ENCODE measurements at places on chromosomes 2 and 18. TPM values are rescaled to one million over a fixed set of nuclear protein-coding genes. Genes with fewer than 3 reads are reported as not detected.

- peak; percentile 14 for DNase-seq
Measured at GRCh38 chr2:121316986-121317385, 32.0 kb upstream of the TFCP2L1 start.

GRCh38 chr18:29191263-29191662, 1014.3 kb upstream of the CDH2 start:
- DNase-seq: no peak

DNA sequence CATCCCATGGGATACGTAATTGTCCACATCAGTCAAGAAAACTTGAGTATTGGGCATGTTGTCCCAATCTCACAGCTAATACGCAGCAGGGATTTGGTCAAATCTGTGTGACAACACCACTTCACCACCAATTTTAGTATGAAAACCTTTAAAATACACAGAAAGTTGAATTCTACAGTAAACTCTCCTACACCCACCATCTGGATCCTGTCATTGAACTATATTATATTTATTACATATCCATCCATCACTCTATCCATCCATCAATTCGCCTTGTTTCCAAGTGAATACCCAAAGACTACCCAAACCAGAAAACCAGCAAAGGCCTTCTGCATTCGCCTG, 846 bp upstream of the FKBP7 start:
- DNase-seq: no peak

DNA sequence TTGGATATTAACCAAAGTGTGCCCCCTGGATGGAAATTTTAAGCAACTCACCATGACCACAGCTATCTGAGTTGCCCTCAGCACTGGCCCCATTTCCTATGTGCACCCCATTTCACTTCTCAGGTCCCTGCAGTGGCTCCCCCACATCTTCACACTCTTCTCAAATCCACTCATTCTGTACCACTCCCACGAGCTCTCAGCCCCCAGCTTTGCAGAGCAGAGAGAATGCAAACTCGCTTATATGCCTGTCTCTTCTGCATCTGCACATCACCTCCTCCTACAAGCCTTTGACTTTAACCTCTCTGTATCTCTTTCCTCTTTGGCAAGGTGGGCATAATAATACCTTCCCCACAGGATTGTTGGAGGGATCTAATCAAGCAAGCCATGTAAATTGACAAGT, 46.2 kb downstream of the DPYSL5 start:
- DNase-seq: no peak

GRCh38 chr2:109210431-109211200, 81.6 kb downstream of the SH3RF3 start:
- DNase-seq: no peak

DNA sequence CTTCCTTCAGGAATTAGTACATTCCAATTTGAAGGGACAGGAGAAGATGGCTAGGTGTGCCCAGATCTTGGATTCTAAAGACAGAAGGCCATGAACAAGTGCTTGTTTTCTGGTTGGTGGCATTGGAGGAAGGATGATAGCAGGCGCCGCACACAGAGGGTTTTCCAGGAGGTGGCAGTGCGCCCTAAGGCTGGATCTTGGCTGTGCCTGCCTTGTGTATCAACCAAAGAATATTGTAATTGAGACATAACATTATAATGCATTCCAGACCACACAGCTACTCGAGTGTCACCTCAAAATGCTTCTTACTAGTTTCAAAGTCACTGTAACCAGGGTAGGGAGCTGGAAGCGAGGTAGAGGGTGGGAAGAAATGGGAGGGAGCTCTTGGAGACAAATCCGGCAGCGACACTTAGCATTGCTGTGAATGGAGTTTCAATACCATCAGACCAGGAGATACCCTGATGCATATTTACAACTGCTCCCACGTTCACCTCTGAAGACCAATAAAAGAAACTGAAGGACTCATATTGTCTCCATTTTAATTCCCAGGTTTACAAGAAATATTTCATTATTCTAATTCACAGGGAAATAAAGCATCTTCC, 42.5 kb downstream of the CPO start:
- DNase-seq: peak; percentile 58

DNA sequence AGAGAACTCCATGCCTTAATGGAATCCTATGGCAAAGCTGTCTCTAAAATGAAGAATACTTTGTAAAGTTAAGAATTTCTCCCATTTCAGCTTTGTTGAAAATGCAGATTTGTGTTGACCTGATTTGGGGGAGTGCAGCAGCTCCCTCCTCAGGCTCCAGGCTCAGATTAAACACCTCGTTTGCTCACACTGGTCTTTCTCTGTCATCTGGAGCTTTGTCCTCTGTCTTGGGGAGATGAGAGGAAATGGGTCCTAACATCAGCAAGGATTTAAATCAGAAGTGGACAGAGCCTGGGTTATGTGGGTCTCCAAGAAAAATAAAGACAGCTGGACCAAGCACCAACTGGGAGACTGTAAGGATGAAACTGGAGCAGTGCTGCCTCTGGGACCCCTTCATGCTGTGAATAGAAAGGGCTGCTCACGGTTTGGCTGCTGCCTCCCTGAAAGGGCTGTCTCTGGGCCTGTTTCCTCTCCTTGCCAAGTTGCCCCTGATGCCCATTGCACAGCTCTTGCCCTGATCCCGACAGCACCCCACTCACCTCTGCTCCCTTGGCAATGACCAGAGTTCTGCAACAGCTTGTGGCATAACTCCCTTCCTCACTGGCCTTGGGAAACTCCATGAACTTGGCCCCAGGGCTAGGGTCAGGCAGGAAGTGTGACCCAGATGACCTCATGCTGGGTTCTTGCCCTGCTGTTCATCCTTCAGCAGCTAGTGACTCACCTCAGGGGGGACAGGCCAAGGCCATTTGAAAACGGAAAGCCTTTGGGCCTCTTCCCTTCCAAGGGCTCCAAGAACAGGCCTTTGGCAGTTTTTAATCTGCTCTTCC, 197.2 kb downstream of the CYP26B1 start:
- DNase-seq: peak; percentile 84

- no peak for DNase-seq
Measured at GRCh38 chr2:158955842-158956365, 12.5 kb upstream of the TANC1 start.

GRCh38 chr18:57930476-57930875, 113.5 kb upstream of the NEDD4L start:
- no peak for DNase-seq

- DNase-seq: no peak
Measured at GRCh38 chr2:98507891-98508708, 63.4 kb downstream of the INPP4A start.

GRCh38 chr2:67451086-67451832, 54.1 kb downstream of the ETAA1 start:
- no peak for DNase-seq

DNA sequence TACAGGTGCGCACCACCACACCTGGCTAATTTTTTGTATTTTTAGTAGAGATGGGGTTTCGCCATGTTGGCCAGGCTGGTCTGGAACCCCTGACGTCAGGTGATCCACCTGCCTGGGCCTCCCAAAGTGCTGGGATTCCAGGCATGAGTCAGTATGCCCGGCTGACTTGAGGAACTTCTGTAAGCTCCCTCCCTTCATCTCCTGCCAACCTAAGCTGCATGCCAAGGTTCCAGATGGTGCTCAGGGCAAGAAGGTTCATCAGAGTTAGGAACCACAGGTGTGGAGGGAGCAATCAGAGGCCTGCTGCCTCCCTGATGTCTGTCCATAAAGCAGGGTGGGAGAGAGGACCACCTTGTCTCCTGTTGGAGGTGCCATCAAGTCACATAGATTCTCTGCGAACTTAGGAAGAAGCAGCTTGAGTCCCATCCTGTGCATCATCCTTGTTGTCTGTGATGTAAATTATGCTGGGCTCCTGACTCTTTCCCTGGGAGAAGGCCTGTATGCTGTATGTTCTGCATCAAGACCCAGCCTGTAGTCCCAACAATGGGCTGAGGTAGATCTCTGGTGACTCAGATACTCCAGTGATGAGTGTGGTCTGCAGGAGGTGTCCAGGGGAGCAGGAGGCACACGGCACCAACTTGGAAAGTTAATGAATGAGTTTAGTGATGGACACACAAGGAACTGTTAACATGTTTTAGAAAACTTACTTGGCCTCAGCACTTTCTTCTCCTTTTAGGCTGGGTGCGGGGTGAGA, 53.1 kb downstream of the TMEM17 start:
- no peak for DNase-seq

DNA sequence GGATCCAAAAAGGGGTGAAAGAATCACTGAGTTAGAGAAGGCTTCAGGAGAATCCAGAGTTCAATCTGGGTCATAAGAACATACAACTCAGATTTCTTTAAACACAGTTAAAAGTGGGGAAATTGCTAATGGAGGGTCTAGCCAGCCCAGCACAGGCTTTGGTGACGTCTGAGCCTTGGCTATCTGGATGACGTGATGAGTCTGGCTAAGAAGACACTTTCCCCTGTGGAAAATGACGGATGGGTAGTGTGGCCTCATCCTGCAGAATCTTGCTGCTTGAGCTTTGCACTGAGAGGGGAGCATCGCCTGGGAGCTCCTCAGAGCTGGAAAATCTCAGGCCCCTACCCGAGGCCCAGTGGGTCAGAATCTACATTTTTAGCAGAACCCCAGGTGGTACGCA, 19.2 kb downstream of the EDAR start:
- DNase-seq: no peak

DNA sequence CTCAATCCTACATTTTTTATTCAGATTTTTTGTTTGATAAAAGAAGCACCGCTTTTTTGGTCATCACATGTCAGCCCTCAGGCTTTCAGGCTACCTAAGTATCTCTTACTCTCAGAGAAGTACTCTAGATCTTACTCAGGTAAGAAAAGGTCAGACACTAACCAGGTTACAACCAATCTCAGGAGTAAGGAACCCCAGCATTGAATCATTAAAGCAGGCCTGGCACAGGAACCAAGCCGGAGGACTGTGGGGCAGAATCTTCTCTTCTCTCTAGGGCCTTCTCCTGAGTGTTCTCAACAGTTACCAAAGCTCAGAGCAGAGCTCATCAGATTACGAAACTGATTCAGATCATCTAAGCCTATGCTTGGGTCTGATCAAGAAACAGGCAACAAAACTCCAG, 28.2 kb downstream of the RBMS1 start:
- no peak for DNase-seq

DNA sequence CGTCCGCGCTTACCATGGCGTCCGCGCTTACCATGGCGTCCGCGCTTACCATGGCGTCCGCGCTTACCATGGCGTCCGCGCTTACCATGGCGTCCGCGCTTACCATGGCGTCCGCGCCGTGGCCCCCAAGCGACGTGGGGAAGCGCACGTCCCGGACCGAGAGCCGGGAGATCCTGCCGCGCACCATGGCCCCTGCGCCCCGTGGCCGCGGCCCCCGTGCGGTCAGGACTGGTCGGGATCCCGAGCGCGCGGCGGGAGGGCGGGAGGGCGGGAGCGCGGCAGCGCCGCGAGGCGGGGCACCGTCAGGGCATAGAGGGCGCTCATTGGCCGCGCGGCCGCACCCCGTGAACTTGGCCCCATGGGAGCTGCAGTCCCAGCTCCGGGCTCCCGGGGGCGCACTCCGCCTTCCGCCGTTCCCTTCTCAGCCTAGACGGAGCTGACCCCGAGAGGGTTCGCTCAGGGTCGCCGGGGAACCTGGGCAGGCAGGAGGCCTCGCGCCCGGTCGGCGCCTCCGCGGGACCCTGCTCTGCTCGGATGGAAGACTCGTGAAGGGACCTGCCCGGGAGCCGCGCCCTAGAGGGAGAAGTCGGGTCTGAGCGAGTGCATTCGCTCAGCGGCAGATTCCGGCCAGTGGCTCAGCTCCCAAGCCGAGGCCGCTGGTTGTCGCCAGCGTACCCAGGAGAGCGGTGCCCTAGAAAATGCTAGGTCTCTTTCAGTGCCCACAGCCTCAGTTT, at the start of gene ENOSF1:
ENOSF1 (minus strand) TSS at position 230 of the 734 bp plus-strand sequence; CDS start at position 187, 43 bp downstream.
- DNase-seq: peak; percentile 92

DNA sequence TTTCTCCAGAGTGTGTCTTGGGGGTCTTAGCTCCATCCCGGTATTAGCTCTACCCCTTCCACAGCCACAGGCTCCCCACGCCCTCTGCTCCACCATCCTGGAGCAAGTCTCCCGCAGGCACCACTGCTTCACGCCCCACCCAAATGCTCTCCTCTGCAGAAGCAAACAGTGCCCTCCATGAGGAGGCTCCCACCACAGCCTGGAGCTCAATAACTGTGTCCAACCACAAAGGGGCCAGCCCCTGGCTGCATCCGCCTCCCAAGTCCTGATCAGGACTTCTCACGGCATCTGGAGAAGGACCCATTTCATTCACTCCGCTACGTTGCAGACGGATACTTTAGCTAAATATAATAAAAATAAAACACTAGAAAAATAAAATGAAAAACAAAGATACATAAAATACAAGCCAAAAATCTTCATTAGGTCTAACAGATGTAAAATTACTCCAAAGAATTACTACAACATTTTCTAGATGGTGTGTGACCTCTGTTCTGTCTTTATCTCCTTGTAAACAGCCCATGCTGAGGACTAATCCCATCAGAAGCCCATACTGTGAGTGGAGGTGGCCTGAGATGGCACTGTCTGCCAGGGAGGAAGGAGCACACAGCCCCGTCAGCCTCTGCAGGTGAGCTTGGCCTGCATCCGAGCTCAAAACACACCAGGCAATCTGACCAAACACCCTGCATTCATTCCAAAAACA, 210.8 kb upstream of the RAB6C start:
- no peak for DNase-seq

DNA sequence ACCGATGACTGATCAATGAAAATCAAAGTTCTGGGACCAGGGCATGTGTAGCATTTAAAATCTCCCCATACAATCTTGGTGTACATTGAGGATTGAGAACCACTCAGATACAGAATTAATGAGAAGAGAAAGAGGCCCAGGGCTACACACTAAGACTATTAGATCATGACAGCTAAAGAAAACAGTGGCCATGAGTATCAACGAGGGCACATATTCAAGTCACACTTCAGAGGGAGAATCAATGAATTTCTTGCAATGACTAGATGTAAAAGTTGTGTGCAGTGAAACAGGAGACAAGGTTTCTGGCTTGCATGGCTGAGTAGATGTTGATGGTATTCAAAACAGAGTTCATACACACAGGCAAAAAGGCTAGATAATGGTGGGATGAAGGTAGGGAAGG, 29.1 kb downstream of the METTL8 start:
- DNase-seq: no peak

DNA sequence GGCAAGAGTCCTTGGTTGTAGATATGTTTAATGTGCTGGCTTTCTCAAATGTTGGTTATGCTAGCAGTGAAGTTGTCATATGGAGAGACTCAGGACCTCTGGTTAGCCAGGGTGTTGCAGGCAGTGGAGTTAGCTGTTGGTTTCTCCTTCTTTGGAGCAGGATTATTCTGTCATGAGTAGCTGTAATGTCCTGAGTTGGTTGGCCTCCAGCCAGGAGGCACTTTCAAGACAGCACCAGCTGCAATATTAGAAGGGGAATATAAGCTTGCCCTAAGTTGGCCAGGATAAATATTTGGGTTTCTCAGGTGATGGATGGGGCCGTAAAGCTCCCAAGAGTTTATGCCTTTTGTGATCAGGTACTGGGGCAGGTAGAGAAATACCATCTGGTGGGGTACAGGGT, 65.5 kb downstream of the MSTN start:
- no peak for DNase-seq

- DNase-seq: no peak
Measured at GRCh38 chr18:52948868-52949444, 609.0 kb downstream of the DCC start.

Gene SMC6
- 8.5 TPM for total RNA-seq

Gene POTEC
- not detected for total RNA-seq

Gene BCL11A
- 0.50 TPM for total RNA-seq

Gene SERPINB11
- not detected for total RNA-seq

Gene CHST10
- total RNA-seq: 0.50 TPM

Gene RNF125
- 9.0 TPM for total RNA-seq

Gene ESPNL
- 1.7 TPM for total RNA-seq
